Right atrium auricular region (tissue), 2 donors: ENCODE measurements at places on chromosomes 13 and 19. TPM values are rescaled to one million over a fixed set of nuclear protein-coding genes. Genes with fewer than 3 reads are reported as not detected.

GRCh38 chr13:42990291-42991232, 1.5 kb downstream of the EPSTI1 start:
- no peak overlapping the region for H3K4me3 ChIP-seq
- DNase-seq = no peak
- no peaks in the 10 kb centered on the region for H3K4me1 ChIP-seq
- no peaks in the 10 kb centered on the region for H3K27me3 ChIP-seq
- H3K36me3 ChIP-seq = no peaks in the 10 kb centered on the region
- peak overlapping the region; percentile 86 for H3K27ac ChIP-seq

- H3K36me3 ChIP-seq = no peaks in the 10 kb centered on the region
- no peak for DNase-seq
- no peak overlapping the region for H3K27ac ChIP-seq
- H3K4me3 ChIP-seq = no peak overlapping the region
- H3K4me1 ChIP-seq = no peaks in the 10 kb centered on the region
Measured at GRCh38 chr13:76848596-76848995, 37.6 kb downstream of the KCTD12 start.

DNA sequence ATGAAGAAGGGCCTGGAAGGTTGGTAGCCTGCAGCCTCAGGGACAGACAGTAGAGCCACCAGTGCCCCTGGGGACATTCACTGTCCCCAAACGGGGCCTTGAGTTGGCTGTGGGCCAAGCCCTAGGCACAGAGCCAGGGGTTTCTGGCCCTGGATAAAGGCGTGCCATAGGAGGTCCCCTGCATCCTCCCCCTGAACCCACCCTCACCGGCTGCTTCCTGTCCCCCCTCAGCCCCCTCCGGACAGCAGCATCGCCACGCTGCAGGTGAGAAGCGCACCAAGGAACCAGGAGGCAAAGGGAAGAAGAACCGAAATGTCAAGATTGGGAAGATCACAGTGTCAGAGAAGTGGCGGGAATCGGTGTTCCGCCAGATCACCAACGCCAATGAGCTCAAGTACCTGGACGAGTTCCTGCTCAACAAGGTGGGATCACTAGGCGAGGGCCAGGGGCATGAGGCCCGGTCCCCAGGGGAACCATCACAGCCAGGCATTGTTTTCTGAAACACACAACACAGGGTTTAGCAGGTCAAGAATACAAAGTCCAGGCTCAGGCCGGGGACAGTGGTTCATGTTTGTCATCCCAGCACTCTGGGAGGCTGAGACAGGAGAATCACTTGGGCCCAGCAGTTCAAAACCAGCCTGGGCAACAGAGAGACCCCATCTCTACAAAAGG, 14.6 kb upstream of the USE1 start:
- H3K27me3 ChIP-seq = no peaks in the 10 kb centered on the region
- no peaks in the 10 kb centered on the region for H3K4me1 ChIP-seq
- no peak for DNase-seq
- no peak overlapping the region for H3K4me3 ChIP-seq
- H3K36me3 ChIP-seq = peaks cover 55% of the 10 kb centered on the region

DNA sequence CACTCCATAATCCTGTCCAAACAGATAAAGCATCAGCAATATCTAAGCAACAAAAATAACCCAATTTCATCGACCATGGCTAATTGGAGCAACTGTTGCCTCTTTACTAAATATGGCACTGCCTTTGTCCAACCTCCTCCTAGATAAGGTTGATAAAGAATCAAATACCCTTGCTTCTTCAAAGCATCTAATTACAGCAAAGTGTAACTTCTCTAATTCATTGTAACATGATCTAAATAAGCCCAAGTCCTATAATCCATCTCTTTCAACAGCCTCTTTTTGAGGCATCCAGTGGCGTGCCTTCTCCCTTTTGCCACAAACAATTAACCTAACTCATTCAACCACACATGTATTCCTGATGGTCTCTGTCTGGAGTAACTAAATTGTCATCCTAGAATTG, 81.7 kb upstream of the KLHL1 start:
- no peak overlapping the region for H3K27ac ChIP-seq
- DNase-seq = no peak
- H3K36me3 ChIP-seq = no peaks in the 10 kb centered on the region
- H3K27me3 ChIP-seq = no peaks in the 10 kb centered on the region
- no peaks in the 10 kb centered on the region for H3K4me1 ChIP-seq

GRCh38 chr19:42098781-42099180, 22.8 kb downstream of the ZNF574 start:
- no peak for DNase-seq
- H3K36me3 ChIP-seq = no peaks in the 10 kb centered on the region
- no peak overlapping the region for H3K27ac ChIP-seq
- no peak overlapping the region for H3K4me3 ChIP-seq
- no peaks in the 10 kb centered on the region for H3K27me3 ChIP-seq
- peaks cover 6% of the 10 kb centered on the region for H3K4me1 ChIP-seq

GRCh38 chr19:39303373-39304184, 7.4 kb downstream of the IFNL1 start:
- H3K4me1 ChIP-seq = peaks cover 16% of the 10 kb centered on the region
- H3K27ac ChIP-seq = no peak overlapping the region
- no peaks in the 10 kb centered on the region for H3K36me3 ChIP-seq
- H3K4me3 ChIP-seq = no peak overlapping the region

GRCh38 chr13:85724546-85725432, 74.4 kb downstream of the SLITRK6 start:
- no peaks in the 10 kb centered on the region for H3K4me1 ChIP-seq
- H3K36me3 ChIP-seq = no peaks in the 10 kb centered on the region
- H3K27me3 ChIP-seq = no peaks in the 10 kb centered on the region
- no peak overlapping the region for H3K4me3 ChIP-seq

DNA sequence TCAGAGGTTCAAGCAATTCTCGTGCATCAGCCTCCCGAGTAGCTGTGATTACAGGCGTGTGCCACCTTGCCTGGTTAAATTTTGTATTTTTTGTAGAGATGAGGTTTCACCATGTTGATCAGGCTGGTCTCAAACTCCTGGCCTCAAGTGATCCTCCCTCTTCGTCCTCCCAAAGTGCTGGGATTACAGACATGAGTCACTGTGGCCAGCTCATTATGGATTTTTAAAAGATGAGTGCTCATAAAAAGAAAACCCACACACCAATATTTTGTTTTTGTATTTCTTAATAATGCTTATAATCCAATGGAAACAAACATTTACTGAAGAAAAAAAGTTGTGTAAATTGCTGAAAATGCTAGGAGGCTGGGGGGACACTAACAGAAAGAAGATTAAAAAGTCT, 5.0 kb upstream of the MICU2 start:
- H3K36me3 ChIP-seq = no peaks in the 10 kb centered on the region
- H3K27me3 ChIP-seq = no peaks in the 10 kb centered on the region
- H3K27ac ChIP-seq = no peak overlapping the region
- no peaks in the 10 kb centered on the region for H3K4me1 ChIP-seq
- DNase-seq = no peak

- H3K4me1 ChIP-seq = no peaks in the 10 kb centered on the region
- no peaks in the 10 kb centered on the region for H3K36me3 ChIP-seq
- peak overlapping the region; percentile 97 for H3K27ac ChIP-seq
- H3K27me3 ChIP-seq = no peaks in the 10 kb centered on the region
Measured at GRCh38 chr19:13057744-13058143, 44.9 kb downstream of the LYL1 start.

DNA sequence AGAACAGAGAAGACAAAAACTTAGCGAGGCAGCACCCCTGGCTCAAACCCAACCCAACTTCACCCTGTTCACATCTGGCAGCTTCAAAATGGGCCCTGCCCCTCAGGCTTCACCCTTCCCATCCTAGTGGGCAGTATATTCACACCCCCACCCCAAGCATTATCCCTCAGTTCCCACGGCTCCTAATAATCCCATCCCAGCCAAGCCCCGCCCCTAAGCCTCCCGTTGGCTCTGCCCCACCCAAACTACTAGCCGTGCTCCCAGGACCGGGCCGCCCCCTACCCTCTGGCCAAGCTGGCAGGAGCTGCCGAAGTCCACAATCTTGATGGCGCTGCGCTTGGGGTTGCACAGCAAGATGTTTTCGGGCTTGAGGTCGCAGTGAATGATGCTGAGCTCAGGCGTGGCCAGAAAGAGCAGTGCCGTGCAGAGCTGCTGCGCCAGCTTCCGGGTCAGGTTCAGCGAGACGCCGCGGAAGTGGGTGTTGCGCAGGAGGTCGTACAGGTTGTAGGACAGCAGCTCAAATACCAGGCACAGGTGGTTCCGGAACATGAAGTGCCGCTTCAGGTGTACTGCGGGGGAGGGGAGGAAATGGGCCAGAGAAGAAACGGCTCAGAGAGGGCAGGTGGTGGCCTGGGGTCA, 5.8 kb downstream of the DYRK1B start:
- peaks cover 50% of the 10 kb centered on the region for H3K36me3 ChIP-seq
- no peaks in the 10 kb centered on the region for H3K27me3 ChIP-seq
- no peak overlapping the region for H3K27ac ChIP-seq
- no peak for DNase-seq
- no peak overlapping the region for H3K4me3 ChIP-seq
- H3K4me1 ChIP-seq = no peaks in the 10 kb centered on the region

The COL5A3 gene
- 6.8 TPM for total RNA-seq

DNA sequence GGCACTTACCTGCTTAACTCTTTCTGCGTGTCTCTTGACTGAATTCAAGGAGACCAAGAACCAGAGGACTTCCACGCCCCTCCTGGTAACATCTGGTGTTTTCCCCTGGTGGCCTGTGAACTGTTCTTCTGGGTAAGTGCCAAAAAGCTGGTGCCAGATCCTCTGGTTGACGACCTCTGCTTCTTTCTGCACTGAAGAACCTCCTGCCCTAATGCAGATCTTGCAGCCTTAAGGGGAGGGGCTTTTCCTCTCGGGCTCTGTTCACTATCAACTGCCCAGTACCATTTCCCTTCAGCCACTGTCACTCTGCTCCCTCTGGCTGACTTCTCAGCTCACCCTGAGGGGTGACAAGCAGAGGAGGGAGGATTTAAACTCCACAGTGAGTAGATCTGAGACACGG, 6.1 kb upstream of the ERVV-1 start:
- no peaks in the 10 kb centered on the region for H3K36me3 ChIP-seq
- no peaks in the 10 kb centered on the region for H3K27me3 ChIP-seq
- no peak for DNase-seq
- no peak overlapping the region for H3K27ac ChIP-seq
- no peaks in the 10 kb centered on the region for H3K4me1 ChIP-seq
- H3K4me3 ChIP-seq = no peak overlapping the region

The WDR87 gene
- total RNA-seq = not detected

DNA sequence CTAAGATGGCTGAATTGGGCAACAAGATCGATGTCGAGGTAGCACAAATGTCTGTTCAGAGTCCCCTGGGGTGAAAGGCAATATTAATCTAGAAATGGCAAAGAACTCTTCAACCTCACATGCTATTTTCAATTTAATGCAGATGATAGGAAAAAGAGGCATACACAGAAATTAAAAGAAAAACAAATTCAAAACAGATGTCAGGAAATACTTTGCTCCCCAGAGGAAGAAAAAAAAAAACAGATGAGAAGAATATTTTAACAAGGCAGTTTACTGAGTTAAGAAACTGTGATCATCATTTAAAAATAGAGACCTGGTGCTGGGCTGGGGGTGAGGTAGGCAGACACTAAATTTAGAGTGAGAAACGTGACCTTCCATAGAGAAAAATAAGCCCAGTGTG, 421.9 kb upstream of the ARGLU1 start:
- no peaks in the 10 kb centered on the region for H3K4me1 ChIP-seq
- no peaks in the 10 kb centered on the region for H3K36me3 ChIP-seq
- no peak overlapping the region for H3K4me3 ChIP-seq
- no peak for DNase-seq
- H3K27me3 ChIP-seq = no peaks in the 10 kb centered on the region

- DNase-seq = no peak
- H3K36me3 ChIP-seq = no peaks in the 10 kb centered on the region
- H3K4me3 ChIP-seq = no peak overlapping the region
- H3K4me1 ChIP-seq = no peaks in the 10 kb centered on the region
- no peak overlapping the region for H3K27ac ChIP-seq
Measured at GRCh38 chr13:52760077-52760476, 20.5 kb upstream of the CNMD start.

The IQCN gene
- 0.52 TPM for total RNA-seq

GRCh38 chr19:47794526-47794925, 9.8 kb downstream of the TPRX1 start:
- no peak overlapping the region for H3K27ac ChIP-seq
- no peaks in the 10 kb centered on the region for H3K36me3 ChIP-seq
- H3K4me3 ChIP-seq = no peak overlapping the region
- DNase-seq = no peak
- H3K4me1 ChIP-seq = no peaks in the 10 kb centered on the region

DNA sequence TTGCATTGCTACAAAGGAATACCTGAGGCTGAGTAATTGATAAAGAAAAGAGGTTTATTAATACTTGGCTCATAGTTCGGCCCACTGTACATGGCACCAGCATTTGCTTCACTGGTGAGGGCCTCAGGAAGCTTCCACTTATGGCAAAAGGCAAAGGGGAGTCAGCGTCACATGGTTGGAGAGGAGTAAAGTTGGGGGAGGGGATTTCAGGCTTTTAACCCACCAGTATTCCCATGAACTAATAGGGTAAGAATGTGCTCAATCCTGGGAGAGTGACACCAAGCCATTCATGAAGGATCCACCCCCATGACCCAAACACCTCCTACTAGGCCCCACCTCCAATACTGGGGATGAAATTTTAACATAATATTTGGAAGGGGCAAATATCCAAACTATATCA, 82.5 kb upstream of the MYCBP2 start:
- H3K4me1 ChIP-seq = no peaks in the 10 kb centered on the region
- no peaks in the 10 kb centered on the region for H3K36me3 ChIP-seq
- no peak overlapping the region for H3K27ac ChIP-seq
- DNase-seq = no peak
- H3K27me3 ChIP-seq = no peaks in the 10 kb centered on the region
- H3K4me3 ChIP-seq = no peak overlapping the region

- no peak overlapping the region for H3K27ac ChIP-seq
Measured at GRCh38 chr19:30634131-30634830, 262.1 kb downstream of the ZNF536 start.

DNA sequence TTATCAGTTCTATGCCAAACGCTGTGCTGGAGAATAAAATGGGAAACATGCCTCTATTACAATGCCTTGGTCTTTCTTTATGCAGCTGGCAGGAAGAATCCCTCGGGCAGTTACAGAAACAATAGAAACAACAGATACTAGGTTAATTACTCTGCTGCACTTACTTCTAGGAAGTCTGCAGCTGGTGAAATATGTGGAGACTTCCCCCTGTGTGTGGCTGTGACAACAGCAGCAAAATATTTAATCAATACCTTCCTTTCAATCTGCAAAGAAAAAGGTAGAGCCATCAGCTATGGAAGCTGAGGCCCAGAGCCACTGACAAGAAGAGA, 9.9 kb downstream of the STOML3 start:
- no peaks in the 10 kb centered on the region for H3K4me1 ChIP-seq
- H3K36me3 ChIP-seq = no peaks in the 10 kb centered on the region
- no peaks in the 10 kb centered on the region for H3K27me3 ChIP-seq
- H3K27ac ChIP-seq = no peak overlapping the region

The LRRC25 gene
- total RNA-seq = 2.6 TPM

The ZNF358 gene
- 109 TPM for total RNA-seq

- no peak overlapping the region for H3K27ac ChIP-seq
- H3K27me3 ChIP-seq = no peaks in the 10 kb centered on the region
- H3K4me3 ChIP-seq = no peak overlapping the region
- no peaks in the 10 kb centered on the region for H3K4me1 ChIP-seq
- no peaks in the 10 kb centered on the region for H3K36me3 ChIP-seq
Measured at GRCh38 chr19:28247243-28247642, 965.7 kb downstream of the UQCRFS1 start.
